ENCODE measurements at places on chromosomes 16 and 17.

DNA sequence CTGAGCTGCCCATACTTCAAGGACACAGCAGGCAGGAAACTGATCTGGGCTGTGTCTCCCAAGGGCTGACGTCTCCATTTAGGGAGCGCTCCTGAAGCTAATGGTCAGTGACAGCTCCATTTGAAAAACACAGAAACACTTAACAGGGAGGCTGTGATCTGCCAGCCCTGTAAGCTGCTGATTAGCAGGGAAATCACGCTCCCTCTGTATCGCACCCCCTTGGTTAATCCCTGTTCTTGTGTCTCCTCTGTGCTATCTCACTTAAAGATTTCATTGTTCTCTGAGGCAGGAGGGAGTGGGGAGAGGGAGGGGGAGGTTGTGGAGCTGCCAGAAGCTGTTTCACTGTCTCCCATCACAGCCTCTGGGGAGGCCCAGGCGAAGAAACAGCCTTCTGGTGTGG, 47.4 kb upstream of the CACNG3 start:
- DNase-seq, result no peak

GRCh38 chr17:14302431-14303099, 1.7 kb downstream of the HS3ST3B1 start:
- peak; percentile 87 for DNase-seq

GRCh38 chr17:44842748-44843147, 4.9 kb upstream of the HIGD1B start:
- no peak for DNase-seq

DNA sequence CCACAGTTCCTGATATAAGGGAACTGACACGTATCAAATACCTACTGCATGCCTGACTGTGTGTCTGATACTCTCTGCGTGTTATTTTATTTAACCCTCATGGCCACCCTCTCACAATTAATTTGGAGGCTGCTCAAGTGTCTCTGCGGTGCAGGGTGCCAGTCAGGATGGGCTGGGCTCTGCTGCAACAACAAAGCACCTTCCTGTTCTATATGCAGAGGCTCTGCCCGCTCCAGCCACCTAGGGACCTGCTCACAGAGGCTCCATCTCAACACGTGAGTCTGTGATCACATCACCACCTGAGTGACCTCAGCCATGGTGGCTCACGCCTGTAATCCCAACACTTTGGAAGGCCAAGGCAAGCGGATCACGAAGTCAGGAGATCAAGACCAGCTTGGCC, 87.1 kb downstream of the SLC39A11 start:
- DNase-seq, result no peak

DNA sequence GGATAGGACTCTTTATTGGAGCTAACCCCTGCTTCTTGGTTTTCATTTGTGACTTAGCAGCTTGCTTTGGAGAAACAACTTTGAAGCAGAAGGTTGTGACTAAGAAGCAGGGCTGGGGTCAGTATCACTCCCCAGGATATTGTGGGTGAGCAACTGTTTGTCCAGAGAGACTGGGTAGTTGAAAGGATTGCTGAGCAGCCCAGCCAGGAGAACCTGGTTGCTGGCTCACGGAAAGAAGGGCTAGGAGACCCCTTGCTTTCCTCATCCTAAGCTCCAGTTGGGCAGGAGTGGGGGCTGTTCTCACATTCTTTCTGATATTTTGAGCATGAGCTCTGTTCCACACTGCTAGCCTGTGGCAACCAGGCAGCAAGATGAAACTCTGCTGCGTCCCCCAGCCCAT, 151.2 kb downstream of the CBLN1 start:
- no peak for DNase-seq

DNA sequence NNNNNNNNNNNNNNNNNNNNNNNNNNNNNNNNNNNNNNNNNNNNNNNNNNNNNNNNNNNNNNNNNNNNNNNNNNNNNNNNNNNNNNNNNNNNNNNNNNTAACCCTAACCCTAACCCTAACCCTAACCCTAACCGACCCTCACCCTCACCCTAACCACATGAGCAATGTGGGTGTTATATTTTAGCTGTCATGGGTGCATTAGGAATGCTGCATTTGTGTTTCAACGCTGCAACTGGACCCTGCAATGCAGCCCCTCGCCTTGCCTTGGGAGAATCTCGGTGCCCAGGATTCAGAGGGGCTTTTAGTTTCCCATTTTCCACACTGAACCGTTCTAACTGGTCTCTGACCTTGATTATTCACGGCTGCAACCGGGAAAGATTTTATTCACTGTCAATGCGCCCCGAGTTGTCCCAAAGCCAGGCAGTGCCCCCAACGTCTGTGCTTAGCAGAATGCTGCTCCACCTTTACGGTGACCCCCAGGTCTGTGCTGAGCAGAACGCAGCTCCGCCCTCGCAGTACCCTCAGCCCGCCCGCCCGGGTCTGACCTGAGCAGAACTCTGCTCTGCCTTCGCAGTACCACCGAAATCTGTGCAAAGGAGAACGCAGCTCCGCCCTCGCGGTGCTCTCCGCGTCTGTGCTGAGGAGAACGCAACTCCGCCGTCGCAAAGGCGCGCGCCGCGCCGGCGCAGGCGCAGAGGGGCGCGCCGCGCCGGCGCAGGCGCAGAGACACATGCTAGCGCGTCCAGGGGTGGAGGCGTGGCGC, 43.3 kb downstream of the POLR3K start:
- DNase-seq, result peak; percentile 78

- no peak for DNase-seq
Observed at GRCh38 chr17:16980813-16981731, 9.2 kb upstream of the TNFRSF13B start.

- DNase-seq, result peak; percentile 87
Observed at GRCh38 chr17:42101513-42102292, 3.4 kb upstream of the ZNF385C start.

DNA sequence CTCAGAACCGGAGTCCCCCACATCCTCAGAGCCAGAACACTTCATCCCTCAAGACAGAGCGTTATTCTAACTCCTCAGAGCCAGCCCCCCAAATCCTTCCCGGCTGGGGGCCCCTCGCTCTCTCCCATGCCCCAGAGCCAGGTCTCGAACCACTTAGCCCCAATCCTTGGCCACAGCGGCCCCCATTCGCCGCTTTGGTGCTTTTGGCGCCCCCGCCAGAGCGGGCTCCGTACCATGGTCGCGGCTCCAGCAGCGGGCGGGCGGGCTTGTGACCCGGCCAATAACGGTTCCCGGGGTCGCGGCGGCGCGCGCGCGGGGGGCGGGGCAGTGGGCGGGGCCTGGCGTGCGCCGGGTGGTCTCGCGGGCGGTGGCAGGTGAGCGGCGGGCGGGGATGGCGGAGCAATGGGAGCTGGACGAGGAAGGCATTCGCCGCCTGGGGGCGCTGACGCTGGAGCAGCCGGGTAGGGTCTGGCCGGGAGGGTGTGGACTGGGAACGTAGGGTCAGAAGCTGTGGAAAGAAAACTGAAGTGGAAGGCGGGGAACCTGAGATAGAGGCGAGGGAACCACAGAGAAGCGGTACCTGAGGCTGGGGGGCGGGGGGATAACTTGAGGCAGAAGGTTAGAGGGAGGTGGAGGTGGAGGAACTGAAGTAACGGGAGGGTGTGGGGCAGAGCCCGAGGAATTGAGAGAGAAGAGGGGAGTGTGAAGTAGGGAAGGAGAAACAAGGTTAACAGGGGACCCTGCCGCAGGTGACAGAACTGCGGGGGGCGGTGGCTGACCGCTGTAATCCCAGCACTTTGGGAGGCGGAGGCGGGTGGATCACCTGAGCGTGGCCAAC, at the start of the genes KCTD19 and LRRC36:
Gene KCTD19, minus strand, starts transcription at position 270 of the 838 bp plus-strand sequence. Its CDS starts 34 bp downstream, at position 236.
Gene LRRC36, plus strand, starts transcription at position 344 of the 838 bp plus-strand sequence. Its CDS starts 48 bp downstream, at position 392.
- DNase-seq, result peak; percentile 77

GRCh38 chr17:19339341-19339815, 23.1 kb downstream of the B9D1 start:
- no peak for DNase-seq

- DNase-seq, result no peak
Observed at GRCh38 chr16:17798716-17799115, 328.0 kb upstream of the XYLT1 start.

GRCh38 chr17:50916708-50917417, 50.7 kb upstream of the TOB1 start:
- DNase-seq, result no peak

- DNase-seq, result peak; percentile 88
Observed at GRCh38 chr17:50139950-50140885, 10.3 kb upstream of the SAMD14 start.

GRCh38 chr16:89456419-89456959, 33.9 kb downstream of the ANKRD11 start:
- DNase-seq, result no peak

DNA sequence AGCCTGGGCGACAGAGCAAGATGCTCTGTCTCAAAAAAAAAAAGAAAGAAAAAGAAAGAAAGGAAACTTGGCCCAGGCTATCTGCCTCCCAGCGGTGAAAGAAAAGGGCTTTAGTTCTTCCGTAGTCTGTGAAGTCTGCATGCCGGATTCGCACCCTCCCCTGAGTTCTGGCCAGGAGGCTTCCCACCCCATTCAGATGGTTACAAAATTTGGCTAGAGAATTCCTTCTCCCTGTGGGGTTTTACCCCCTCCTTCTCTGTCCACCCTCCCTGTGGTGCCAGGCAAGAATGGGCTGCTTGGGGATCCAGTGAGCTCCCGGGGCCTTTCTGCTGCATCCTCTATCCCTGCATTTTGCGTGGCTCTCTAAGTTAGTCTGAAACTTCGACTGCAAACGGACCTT, 37.8 kb downstream of the PAFAH1B1 start:
- no peak for DNase-seq

DNA sequence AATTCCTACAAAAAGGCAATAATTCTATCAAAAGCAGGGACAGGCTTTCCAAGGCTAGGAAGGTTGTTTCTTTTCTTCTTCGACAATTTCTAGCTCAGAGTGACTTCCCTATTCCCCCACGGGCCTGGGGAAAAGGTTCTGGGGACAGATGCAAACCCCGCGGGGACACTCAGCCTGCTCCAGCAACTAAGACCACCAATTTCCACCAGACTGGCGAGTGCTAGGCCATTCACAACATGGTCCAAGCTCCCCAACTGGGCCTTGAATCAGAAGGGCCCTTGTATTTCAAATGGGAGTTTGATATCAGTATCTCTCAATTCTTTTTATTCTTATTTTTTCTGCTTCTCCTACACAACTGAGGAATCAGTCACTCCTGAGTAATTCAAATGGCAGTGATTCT, 86.7 kb downstream of the USP31 start:
- no peak for DNase-seq
